ENCODE measurements at places on chromosomes 6 and 20. TPM values are rescaled to one million over a fixed set of nuclear protein-coding genes. Genes with fewer than 3 reads are reported as not detected.
A peak's percentile ranks its signal among the peaks of the same experiment; 100 is the strongest.

DNA sequence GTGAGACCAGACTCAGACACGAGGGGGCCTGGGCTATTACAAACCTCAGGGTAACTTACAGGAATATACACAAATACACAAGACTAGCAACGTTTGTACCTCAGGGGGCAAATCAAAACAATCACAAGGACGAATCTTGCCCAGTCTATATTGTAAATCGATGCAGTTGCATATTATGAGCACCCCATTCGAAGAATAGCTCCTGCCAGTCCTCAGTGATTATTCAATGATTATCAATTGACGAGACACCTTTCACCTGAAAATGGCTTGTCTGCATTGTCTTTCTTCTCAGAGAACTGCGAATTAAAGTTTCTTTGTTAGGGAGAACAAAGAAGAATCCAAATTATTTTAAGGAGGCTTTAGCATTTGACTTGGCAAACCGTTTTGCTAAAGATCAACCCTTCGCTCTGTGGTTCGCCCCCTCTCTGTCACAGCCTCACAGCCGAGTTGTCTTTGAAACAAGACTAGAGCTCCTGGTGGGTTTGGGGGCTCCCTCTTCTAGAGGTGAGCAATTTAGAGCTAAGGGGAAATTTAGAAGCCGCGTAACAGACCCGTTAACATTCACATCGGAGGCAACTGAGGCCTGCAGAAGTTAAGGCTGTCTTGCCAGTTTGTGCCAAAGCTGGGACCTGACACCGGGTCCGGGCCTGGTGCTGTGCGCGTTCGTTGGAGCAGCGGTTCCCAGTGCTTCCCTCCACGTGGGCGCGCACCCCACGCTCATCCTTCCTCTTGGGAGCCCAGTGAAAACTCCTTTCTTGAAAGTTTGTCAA, 24.9 kb upstream of the MAP3K7 start:
- H3K4me3 ChIP-seq: peak overlapping the region; percentile 49
- no peaks in the 10 kb centered on the region for H3K27me3 ChIP-seq
- H3K36me3 ChIP-seq: no peaks in the 10 kb centered on the region
- no peak for DNase-seq

DNA sequence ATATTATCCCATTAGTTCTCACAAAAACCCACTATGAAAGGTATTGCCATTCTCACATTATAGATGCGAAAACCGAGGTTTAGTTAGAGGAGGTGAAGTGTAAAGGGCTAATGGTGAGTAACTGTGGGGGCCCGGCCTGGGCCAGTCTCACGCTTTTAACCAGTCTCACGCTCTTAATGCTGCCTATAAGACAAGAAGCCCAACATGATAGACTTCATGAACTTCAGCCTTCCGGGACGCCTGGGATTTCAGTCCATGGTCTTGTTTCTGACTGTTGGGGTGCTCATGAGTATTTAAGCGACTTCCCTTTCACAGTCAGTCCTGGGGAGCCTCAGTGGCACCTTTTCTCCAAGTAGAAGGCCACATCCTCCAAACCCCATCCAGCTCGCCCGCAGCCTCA, 31.7 kb downstream of the AGPAT4 start:
- no peak overlapping the region for H3K4me3 ChIP-seq
- no peak overlapping the region for H3K27ac ChIP-seq
- H3K27me3 ChIP-seq: no peaks in the 10 kb centered on the region
- no peak for DNase-seq
- H3K36me3 ChIP-seq: no peaks in the 10 kb centered on the region

- H3K27ac ChIP-seq: no peak overlapping the region
- H3K27me3 ChIP-seq: no peaks in the 10 kb centered on the region
- peaks cover 7% of the 10 kb centered on the region for H3K4me1 ChIP-seq
- no peak overlapping the region for H3K4me3 ChIP-seq
Measured at GRCh38 chr6:167737205-167737830, 89.4 kb upstream of the AFDN start.

DNA sequence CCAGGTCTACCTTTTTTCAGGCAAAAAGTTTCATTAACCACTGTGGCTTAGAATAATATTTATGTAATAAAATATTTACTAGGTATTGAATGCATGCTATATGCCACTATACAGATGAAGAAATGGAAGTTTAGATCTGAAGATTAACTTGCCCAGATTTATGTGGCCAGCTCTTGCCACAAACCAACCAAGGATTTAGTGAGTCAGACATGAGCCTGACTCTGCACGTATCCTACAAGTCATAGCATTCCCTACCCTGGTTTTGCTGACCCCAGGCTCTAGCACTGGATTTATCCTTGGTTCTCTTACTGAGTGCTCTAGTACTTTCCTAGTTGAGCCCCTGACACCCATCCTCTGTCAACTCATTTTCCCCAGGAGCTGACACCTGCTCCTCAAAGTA, 75.4 kb downstream of the ANKEF1 start:
- H3K36me3 ChIP-seq: no peaks in the 10 kb centered on the region
- H3K27me3 ChIP-seq: no peaks in the 10 kb centered on the region
- peaks cover 29% of the 10 kb centered on the region for H3K4me1 ChIP-seq
- H3K27ac ChIP-seq: peak overlapping the region; percentile 51
- DNase-seq: no peak
- H3K4me3 ChIP-seq: no peak overlapping the region

DNA sequence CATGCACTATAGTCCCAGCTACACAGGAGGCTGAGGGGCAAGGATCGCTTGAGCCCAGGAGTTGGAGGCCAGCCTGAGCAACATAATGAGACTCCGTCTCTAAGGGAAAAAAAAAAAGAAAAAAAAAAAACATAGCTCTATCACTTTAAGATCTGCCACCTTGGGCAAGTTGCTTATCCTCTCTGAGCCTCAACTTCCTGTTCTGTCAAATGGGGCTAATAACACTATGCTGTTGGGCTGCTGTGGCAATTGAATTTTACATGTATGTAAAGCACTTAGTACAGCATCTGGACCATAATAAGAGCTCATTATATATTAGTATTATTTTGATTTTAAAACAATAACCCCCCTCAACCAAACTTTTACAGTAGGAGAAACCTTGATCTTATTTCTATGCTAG, 141.5 kb downstream of the ATXN1 start:
- H3K4me3 ChIP-seq: no peak overlapping the region
- no peaks in the 10 kb centered on the region for H3K27me3 ChIP-seq
- H3K36me3 ChIP-seq: no peaks in the 10 kb centered on the region
- DNase-seq: no peak

DNA sequence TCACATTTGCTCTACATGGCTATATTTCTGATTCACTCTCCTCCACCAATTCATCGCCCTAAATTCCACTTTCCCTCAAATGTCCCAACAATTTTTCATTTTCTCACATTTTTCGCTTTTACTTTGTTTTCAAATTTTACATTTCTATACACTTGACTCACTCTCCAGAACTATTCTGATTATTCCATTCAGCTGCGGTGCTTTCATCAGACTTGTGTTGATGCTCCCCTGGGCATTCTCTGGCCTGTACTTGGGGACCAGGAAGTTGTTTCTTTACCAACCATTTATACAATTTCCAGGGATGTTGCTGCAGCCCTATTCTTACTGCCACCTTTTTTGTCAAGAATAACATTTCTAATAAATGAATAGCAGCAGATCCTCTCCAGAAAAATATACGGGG, 444.8 kb downstream of the MAFB start:
- no peak overlapping the region for H3K4me3 ChIP-seq
- H3K27ac ChIP-seq: no peak overlapping the region
- DNase-seq: no peak
- H3K4me1 ChIP-seq: no peaks in the 10 kb centered on the region
- H3K36me3 ChIP-seq: no peaks in the 10 kb centered on the region
- no peaks in the 10 kb centered on the region for H3K27me3 ChIP-seq

DNA sequence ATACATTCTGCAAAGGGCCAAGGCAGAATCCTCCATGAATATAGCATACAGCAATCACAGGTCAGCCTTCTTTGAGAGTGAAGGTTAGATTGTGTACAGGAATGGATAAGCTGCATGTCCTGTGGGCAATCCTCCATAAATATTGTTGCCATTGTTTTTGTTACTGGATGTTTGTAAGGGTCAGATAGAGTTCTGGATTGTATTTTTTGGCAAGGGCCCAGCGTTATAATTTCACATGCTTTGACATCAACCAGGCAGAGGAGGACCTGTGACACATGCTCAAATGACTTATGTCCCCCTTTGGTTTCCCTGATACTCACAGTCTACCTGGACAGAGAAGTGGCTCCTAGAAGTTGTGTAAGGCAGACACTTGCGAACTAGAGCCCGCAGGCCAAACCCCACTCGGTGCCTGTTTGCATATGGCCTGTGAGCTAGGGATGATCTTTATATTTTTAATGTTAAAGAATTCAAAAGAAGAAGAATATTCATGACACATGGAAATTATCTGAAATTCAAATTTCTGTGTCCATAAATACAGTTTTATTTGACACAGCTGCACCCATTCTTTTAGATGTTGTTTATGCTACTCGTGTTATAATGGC, 5.4 kb downstream of the LY86 start:
- no peak for DNase-seq
- H3K4me1 ChIP-seq: no peaks in the 10 kb centered on the region

DNA sequence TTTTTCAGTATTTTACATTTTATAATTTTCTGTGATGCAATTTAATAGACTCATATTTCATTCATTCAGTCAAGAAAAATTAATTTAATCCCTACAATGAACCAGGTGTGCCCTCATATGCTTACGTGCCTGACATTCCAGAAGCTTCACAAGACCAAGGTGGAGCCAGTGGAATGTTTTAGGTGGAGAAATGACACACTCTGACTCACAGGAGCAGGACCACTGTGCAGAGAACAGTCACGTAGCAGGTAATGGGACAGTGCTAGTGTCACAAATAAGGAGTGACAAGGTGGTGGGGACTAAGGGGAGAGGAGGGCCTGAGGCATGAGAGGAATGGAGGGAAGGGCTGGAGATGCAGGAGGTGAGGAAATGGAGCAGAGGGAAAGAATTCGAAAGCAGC, 37.0 kb upstream of the HLA-G start:
- DNase-seq: no peak
- H3K36me3 ChIP-seq: no peaks in the 10 kb centered on the region
- H3K27ac ChIP-seq: no peak overlapping the region
- H3K27me3 ChIP-seq: peaks cover 2% of the 10 kb centered on the region

DNA sequence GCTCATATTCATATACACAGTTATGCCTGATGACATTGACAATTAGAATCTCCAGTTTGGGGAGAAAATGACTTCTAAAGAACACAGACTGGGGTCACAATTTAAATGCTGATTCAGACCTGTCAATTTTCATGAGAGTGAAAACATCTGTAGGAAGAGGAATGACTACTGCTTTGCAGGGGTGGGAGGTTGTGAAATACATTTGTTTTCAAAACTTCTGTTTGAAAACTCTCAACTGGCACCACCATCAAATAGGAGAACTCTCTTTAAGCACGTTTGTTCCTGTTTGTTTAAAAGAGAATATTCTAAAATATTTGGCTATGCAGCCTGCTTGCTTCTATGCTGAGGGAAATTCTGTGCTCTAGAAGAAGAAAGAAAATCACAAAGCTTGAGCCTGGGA, 50.8 kb upstream of the ADGRF5 start:
- H3K4me3 ChIP-seq: no peak overlapping the region
- no peaks in the 10 kb centered on the region for H3K27me3 ChIP-seq
- no peaks in the 10 kb centered on the region for H3K36me3 ChIP-seq
- H3K4me1 ChIP-seq: no peaks in the 10 kb centered on the region

DNA sequence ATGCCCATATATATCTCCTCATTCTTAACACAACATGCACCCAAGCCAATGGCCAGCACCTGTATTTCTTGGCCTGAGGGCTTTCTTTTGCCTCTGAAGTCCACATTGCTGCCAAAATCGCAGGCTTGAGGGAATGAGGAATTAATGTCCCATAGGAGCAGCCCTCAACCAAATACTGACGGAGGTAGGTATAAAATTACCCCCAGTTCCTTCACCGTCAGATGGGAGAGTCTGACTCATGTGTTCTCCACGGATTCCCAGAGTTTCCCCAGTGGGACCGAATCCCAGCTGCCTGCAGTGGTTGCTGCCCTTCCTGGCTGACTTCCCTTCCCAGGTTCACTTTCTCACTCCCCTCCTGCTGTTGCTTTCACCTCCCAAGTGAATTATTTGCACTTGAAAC, 602.2 kb upstream of the NOX3 start:
- DNase-seq: no peak
- no peaks in the 10 kb centered on the region for H3K36me3 ChIP-seq
- no peak overlapping the region for H3K4me3 ChIP-seq
- no peaks in the 10 kb centered on the region for H3K4me1 ChIP-seq
- H3K27me3 ChIP-seq: no peaks in the 10 kb centered on the region
- H3K27ac ChIP-seq: no peak overlapping the region

DNA sequence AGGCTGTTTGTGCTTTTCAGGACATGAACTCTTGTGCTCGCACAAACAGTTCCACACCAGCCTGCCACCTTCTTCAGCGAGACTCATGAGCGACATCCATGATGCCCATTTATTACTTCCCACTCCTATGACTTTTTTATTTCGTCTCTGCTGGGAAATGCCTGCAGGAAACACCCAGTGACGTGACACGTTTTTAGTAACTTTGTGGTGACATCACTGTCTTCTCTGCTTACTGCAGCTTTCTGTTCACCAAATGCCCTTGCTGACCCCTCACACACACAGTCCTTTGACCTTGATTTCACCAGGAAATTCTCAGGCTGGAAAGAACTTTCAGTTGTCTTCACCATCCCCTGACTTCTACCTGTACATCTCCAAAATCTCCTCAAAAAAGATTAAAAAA, 8.9 kb downstream of the TRIM40 start:
- no peak overlapping the region for H3K4me3 ChIP-seq
- H3K36me3 ChIP-seq: no peaks in the 10 kb centered on the region
- H3K27me3 ChIP-seq: no peaks in the 10 kb centered on the region
- H3K27ac ChIP-seq: no peak overlapping the region
- H3K4me1 ChIP-seq: no peaks in the 10 kb centered on the region
- no peak for DNase-seq

DNA sequence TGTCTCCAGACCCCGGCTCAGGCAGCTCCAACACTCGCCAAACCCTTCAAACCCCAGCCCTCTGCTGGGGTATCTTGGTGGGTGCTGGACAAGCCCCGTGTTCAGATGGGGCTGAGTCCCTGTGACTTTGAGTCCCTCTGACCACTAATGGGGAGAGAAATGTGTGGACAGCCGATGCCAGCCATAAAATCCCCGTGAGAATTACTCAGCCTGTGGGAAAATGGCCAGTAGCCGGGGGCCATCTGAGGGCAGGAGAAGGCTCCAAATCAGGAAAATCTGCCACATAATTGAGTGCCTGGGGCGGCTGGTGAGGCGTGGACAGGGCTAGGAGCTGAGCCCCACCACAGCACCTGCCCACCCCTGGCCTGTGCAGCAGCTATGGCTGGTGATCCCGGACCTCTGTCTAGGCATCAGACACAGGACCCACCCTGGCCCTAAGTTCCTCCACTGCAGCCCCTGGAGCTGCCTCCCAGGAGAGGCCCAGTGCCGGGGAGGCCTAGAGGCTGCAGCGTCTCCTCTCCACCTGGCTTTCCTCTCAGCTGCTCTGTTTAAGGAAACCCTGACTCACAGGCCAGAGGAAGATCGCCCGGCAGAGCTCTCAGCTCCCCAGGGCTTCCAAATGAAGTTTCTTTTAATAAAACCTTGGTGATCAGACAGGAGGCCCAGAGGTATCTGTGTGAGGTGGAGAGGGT, 53.7 kb upstream of the SLCO4A1 start:
- H3K27me3 ChIP-seq: no peaks in the 10 kb centered on the region
- H3K36me3 ChIP-seq: no peaks in the 10 kb centered on the region
- H3K4me1 ChIP-seq: no peaks in the 10 kb centered on the region
- no peak overlapping the region for H3K4me3 ChIP-seq
- H3K27ac ChIP-seq: no peak overlapping the region

LPIN3 gene
- total RNA-seq: 1.5 TPM

Data from liver (tissue), 10 donors.